ENCODE measurements at places on chromosomes 12 and 14.
A peak's percentile ranks its signal among the peaks of the same experiment; 100 is the strongest.

GRCh38 chr12:70534466-70534865 lies 102.8 kb downstream of the PTPRB start:
- peak; percentile 94 for DNase-seq

GRCh38 chr12:50564237-50564947 lies 59.6 kb downstream of the DIP2B start:
- DNase-seq: peak; percentile 11

DNA sequence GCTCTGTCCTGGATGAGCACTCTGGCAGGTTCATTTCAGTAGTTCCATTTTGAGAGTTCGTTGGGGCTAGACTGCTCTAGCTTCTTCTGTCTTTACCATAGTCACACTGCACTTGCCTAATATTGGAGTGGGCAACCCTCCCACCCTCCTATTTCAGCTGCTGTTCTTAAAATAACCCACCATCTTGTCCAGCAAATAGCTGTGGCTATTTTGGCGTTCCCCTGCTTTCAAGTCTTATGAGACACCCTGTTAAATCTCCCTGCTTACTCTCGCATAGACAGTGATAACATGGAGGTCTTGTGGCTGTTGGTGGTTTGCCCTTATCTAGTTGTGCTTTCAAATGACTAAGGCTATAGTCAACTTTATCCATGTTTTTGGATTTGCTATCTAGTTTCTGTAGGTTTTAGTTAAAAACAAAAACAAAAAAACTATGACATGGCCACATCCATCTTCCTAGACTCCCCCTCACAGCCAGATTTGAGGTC lies 65.5 kb downstream of the LRP6 start:
- no peak for DNase-seq

- no peak for DNase-seq
Measured at GRCh38 chr14:90661866-90662265, 154.4 kb downstream of the TTC7B start.

GRCh38 chr12:15526033-15526432 lies 203.7 kb downstream of the PTPRO start:
- DNase-seq: peak; percentile 17

DNA sequence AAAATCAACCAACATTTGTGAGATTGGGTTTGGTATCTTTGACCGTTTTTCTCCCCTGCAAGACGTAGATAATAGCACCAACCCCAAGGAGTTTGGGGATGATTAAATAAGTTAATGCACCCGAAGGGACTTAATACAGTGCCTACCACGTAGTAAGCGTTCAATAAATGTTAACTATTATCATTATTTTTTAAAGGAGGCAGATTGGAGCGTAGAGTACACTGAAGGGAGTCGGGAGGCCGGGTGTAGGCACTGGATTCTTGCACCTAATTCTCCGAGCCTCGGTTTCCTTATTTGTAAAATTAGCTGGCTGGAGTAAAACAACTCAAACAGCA lies 367 bp upstream of the FRS2 start:
- DNase-seq: no peak

GRCh38 chr14:71688576-71688975 lies 243.7 kb upstream of the RGS6 start:
- no peak for DNase-seq

DNA sequence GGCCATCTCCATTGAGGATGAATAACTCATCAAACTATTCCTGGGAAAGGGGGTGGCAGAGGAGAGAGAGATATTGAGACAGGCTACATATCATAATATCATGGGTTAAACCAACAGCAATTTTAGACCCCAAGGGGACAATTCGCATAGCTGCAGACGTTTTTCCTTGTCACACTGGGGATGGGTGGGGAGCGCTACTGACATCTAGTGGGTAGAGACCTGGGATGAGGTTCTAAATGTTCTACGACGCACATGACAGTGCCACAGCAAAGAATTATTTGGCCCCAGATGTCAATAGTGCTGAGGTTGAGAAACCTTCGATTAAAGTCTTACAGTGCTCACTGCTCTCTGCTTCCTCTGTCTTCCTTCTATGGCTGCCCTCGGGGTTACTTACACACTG lies 425.6 kb downstream of the NRXN3 start:
- no peak for DNase-seq

DNA sequence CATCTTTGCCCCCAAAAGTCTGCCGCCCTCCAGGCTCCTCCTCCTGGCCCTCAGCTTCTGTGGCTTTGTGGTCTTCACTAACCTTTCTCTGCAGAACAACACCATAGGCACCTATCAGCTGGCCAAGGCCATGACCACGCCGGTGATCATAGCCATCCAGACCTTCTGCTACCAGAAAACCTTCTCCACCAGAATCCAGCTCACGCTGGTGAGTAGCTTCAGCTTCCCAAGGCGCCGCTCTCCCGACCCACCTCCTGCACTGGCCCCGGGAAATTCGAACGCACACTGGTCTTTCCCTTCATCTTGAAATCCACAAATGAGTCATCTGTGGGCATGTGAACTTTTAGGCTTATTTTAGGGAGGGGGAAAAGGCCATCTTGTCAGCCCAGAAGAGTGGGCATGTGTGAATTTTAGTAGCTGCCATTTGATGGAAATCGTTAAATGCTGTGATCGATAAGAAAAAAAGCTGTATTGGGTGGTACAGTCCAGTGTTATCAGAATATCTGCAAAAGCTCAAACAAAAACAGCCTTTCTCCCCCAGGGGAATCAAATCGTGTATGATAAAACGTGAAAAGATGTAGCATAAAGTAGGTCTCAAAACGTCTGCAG lies 700 bp downstream of the SLC35E3 start:
- DNase-seq: peak; percentile 22

GRCh38 chr12:54378796-54379397 lies 5.6 kb downstream of the ZNF385A start:
- DNase-seq: no peak

DNA sequence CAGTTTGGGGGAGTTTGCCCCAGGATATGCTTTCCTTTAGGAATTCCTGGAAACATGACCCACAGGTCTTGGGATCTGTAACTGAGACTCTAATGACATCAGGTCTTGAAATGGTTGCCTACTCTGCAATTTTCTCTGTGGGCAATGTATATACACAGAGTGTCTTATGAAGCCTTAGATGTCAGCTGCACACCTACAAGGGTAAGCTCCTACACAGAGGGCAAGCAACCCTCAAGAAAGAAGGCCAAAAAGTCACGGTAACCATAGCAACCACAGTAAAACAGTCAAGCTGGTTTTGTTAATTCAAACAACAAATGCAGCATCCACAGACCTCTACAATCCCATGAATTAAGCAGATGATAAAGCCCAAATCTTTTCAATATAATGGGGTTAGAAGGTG lies 293.0 kb downstream of the SSPN start:
- no peak for DNase-seq

GRCh38 chr14:99462210-99462609 lies 18.4 kb downstream of the SETD3 start:
- DNase-seq: no peak

GRCh38 chr12:93569656-93570551 lies 2.6 kb upstream of the SOCS2 start:
- peak; percentile 78 for DNase-seq

GRCh38 chr14:86938320-86938719 lies 1054.7 kb downstream of the GALC start:
- DNase-seq: no peak

- no peak for DNase-seq
Measured at GRCh38 chr12:69330475-69331473, 17.4 kb upstream of the LYZ start.

GRCh38 chr14:88348546-88348945 lies 25.5 kb upstream of the KCNK10 start:
- DNase-seq: no peak

GRCh38 chr12:15201056-15201455 lies 20.2 kb downstream of the RERG start:
- DNase-seq: no peak

DNA sequence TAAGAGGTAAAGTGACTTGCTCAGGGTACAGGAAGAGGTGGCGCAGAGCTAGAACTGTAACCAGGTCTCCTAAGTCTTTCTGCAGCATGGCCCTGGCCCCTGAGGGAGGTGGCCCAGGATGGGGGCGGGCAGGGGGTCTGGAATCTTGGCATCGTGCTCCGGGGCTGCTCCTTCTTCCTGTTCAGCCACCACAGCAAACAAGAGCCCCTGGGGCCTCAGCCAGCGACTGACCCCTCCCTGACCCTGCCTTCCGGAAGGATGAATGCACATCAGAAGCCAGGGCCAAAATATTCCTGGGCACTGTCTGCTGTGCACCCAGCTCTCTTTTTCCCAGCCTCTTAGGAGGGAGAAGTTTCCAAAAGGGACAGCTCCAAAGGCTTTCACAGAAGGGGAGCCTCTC lies 242.8 kb downstream of the DPF3 start:
- no peak for DNase-seq

GRCh38 chr12:80830533-80831088 lies 107.1 kb downstream of the LIN7A start:
- DNase-seq: no peak

- no peak for DNase-seq
Measured at GRCh38 chr12:90987520-90987919, 17.3 kb downstream of the EPYC start.

DNA sequence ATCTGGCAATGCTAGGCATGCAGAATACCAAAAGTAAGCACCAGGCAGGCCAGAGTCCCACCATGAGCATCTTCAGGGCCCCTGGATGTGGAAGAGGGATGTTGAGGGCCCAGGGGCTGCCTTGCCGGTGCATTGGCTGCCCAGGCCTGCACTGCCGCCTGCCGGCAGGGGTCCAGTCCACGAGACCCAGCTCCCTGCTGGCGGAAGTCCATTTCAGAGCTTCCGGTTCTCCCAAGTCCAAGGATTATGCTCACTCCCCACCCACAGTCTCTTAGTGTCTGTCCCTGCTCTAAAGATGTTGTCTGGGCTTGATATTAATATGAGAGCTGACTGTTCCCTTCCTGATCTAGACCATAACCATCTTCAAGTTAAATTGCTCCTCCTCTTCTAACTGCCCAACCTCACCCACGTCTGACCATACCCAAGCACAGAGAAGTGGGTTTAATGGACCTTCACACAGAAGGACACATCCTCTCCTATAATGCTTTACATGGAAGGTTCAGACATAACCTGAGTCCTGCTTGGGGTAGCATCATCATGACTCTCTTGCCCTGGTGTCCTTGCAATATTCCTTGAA lies 117.4 kb downstream of the DAD1 start:
- peak; percentile 72 for DNase-seq

DNA sequence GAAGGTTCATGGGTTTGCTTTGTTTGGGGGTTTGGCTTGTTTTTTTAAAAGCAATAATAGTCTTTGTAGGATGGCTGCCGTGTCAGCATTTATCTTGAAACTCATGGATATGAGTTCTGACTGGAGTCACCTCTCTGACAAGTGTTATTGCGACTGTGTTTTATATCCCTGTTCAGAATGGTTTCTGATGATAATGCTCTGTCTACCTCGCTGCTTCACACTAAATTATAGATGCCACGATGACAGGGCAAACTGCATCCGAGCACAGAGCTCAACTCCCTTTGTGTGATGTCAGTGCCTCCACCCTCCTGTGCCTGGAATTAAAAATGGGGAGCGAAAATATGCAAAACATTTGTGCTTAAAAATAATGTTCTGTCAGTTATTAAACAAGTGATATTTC lies 250.8 kb downstream of the EGLN3 start:
- DNase-seq: no peak

GRCh38 chr12:19998411-19998810 lies 369.9 kb upstream of the PDE3A start:
- no peak for DNase-seq

GRCh38 chr14:56708704-56709103 lies 101.6 kb downstream of the OTX2 start:
- no peak for DNase-seq

DNA sequence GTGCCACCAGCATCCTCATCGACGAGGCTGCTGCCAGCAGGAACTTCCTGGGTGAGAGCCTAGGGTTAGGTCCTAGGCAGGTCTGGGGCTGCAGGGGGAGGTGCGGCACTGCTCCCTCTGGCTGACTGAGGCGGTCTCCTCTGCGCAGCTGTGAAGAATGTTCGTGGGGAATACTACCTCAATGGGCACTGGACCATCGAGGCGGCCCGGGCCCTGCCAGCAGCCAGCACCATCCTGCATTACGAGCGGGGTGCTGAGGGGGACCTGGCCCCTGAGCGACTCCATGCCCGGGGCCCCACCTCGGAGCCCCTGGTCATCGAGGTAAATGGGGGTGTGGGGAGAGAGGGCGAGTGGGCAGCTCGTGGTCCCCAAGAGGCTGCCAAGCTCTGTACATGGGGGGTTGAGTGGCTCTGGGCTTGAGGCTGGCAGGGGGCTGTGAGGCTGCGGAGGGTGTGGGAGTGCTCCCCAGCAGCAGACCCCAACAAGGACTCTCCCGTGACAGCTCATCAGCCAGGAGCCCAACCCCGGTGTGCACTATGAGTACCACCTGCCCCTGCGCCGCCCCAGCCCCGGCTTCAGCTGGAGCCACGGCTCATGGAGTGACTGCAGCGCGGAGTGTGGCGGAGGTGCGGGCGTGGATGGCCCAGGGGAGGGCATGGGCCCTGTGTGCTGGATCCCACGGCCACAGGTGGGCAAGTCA lies 14.4 kb downstream of the PAPLN start:
- DNase-seq: no peak

DNA sequence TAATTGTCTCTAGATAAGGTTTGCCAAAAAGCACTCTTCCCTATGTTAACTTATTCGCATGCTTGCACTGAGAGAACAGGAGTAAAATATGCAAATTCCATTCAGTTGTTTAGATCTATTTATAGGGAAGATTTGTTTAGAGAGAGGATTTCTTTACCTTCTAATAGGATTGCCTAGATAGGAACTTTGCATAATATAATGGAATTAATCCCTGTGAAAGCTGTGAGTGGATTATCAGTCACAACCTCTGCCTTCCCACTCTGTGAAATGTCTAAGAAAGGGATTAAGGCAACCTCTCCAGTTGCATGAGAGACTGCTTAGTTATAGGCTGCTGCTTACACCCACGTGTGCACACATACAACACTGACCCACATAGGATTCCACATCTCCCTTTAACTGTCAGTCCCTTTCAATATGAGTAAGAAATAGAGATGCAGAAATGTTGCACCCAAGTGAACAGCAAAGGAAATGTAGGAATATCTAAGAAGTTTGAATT lies 83.2 kb downstream of the ALG10B start:
- no peak for DNase-seq

DNA sequence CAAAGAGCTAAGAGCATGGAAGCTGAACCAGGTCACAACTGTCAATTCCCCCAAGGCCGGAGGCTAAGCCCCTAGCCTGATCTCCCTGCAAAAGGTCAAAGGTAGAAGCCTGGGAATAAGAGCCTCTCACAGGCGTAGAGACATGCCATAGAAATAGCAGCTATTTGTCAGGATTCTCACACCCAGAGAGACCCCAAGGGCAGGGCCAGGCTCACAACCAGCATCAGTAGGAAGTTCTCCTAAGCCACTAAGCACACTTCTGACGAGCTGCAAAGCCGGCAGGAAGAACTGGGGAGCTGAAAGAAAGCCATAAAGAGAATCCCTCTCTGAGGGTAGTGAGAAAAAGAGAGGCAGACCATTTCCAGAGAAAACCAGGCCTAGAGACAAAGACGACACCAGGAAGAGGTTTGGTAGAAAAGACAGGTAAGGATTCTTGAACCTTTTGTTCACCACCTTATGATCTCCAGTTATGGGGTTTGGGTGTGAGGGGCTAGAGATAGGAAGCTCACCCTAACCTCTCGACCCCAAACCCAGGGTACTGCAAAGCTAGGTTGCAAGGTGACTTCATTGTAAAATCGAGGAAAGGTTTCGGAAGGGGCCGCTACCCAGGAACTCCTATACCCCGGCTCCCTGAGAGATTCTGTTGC lies 1.0 kb downstream of the SMARCC2 start:
- peak; percentile 12 for DNase-seq

GRCh38 chr12:68761901-68762630 lies 16.1 kb downstream of the SLC35E3 start:
- DNase-seq: no peak

Measured in MV-4-11 (cell line).